ENCODE measurements at places on chromosomes 1 and 21. TPM values are rescaled to one million over a fixed set of nuclear protein-coding genes. Genes with fewer than 3 reads are reported as not detected.

Gene MROH7
- 13.2 TPM for total RNA-seq

Gene ADAM30
- not detected for total RNA-seq

Gene SPATA46
- total RNA-seq: not detected

Gene CYP4A11
- not detected for total RNA-seq

Gene CHIA
- not detected for total RNA-seq

Gene AP4B1
- total RNA-seq: 11.1 TPM

Gene CDA
- 3.2 TPM for total RNA-seq

Gene MIS18A
- 2.8 TPM for total RNA-seq

Gene LSM10
- total RNA-seq: 40.2 TPM

Gene RHCE
- 0.85 TPM for total RNA-seq

Gene DPYD
- 7.3 TPM for total RNA-seq

Gene RALGPS2
- total RNA-seq: 5.9 TPM

Gene CCDC27
- total RNA-seq: not detected

Gene HSPB7
- total RNA-seq: 4,476 TPM

Gene SPRR3
- not detected for total RNA-seq

Gene PAPPA2
- 0.27 TPM for total RNA-seq

Gene WNT2B
- 2.0 TPM for total RNA-seq

Gene GNL2
- total RNA-seq: 25.9 TPM

Gene ERO1B
- 7.0 TPM for total RNA-seq

Gene HES2
- not detected for total RNA-seq

Gene SELL
- 1.7 TPM for total RNA-seq

Gene EFNA3
- 0.47 TPM for total RNA-seq

Gene LIPI
- not detected for total RNA-seq
